Stimulated activated CD8-positive, alpha-beta memory T cell treated with anti-CD3 and anti-CD28 coated beads, Interleukin-2, amount 100 ng/mL, for 1 hour (primary cell): ENCODE measurements at places on chromosomes 6 and 20.

DNA sequence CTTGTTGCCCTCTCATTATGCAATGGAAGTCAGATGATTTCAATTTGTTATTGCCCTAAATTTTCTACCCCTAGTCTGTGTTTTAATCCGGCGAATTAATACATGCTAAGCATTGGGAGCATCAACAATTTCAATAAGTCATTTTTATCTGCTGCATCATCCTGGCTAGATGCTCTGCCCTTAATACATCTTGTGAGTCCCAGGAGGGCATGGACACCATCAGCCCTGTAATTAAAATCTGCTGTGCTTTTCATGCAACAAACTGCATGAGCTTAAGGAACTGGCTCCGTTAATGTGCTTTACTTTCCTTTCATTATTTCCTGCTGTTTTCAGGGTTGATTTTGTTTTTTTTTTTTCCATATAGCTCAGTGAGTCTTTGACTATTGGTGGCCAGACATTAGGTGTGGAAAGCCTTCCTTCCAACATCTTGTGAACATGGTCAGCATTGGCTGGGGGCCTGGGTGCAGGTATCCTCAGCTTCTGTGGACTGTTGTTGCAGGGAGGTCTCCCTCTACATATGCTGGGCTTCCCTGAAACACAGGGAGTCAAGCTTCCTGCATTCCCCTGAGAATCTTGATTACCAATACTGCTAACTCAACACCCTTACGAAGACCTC, 8.5 kb upstream of the PBOV1 start:
- DNase-seq, result no peak

GRCh38 chr6:30077218-30077617, 1.6 kb upstream of the RNF39 start:
- DNase-seq, result no peak

GRCh38 chr20:38889792-38890496, 36.3 kb upstream of the FAM83D start:
- DNase-seq, result no peak

DNA sequence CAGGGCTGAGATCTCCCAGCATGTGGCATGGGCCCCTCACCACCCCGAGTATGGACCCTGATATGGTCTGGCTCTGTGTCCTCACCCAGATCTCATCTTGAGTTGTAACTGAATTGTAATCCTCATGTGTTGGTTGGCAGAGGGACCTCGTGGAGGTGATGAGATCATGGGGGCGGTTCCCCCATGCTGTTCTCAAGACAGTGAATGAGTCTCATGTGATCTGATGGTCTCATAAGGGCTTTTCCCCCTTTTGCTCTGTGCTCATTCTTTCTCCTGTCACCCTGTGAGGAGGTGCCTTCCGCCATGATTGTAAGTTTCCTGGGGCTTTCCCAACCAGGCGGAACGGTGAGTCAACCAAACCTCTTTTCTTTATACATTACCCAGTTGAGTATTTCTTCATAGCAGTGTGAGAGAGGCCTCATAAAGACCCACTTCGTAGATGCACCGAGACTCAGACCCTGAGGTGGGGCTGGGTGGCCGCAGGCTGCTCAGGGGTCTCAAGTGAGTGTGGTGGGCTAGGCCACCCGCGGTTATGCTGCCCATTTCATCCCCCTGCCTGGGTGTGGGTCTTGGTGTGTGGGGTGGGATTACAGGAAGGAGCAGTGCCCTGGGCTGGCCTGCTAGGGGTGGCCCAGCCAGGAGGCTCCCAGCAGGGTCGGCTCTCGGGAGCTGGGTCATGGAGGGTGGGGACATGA, 26.2 kb upstream of the GATA5 start:
- no peak for DNase-seq

GRCh38 chr6:92174398-92175073, 1244.8 kb downstream of the EPHA7 start:
- no peak for DNase-seq

- no peak for DNase-seq
Measured at GRCh38 chr20:37201827-37202162, 22.4 kb upstream of the MROH8 start.

- DNase-seq, result no peak
Measured at GRCh38 chr6:75210885-75211739, 5.3 kb upstream of the COL12A1 start.

DNA sequence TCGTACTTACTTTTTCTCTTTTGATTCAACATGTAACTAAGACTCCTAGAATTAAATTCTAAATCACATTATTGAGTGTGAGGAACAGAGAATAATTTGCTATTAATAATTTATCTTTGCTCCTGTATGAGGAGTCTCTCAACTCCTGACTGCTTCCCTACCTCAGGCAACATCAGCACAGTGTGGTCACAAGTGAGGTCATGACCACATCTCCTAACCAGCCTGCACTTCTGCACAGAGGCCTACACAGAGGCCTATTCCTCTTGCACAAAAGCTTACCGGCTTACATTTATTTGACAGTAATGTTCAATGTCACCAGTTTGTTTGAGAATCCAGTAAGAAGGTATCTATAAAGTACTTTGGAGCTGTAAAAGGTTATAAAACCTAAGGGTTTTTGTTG, 637.4 kb upstream of the MARCKS start:
- no peak for DNase-seq

DNA sequence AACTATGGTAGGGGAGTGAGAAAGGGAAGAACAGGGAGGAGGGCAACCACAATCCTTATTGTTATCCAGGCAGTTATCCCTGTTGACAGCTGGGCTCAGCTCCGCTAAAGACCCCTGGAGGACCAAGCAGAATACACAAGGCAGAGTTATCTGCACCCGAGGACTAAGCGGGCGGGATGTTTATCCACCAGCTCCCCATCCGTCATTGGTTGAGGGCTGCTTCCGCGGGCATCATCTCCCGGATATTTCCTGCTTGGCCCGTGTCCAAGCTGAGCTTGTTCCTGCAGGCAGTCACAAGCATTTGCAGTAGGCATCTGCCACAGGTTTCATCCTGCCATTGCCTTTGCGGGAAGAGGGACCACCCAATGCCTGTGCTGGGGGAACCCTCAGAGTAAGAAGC, 102.1 kb downstream of the DLGAP4 start:
- no peak for DNase-seq

GRCh38 chr20:4656491-4656890, 65.2 kb upstream of the PRND start:
- no peak for DNase-seq

DNA sequence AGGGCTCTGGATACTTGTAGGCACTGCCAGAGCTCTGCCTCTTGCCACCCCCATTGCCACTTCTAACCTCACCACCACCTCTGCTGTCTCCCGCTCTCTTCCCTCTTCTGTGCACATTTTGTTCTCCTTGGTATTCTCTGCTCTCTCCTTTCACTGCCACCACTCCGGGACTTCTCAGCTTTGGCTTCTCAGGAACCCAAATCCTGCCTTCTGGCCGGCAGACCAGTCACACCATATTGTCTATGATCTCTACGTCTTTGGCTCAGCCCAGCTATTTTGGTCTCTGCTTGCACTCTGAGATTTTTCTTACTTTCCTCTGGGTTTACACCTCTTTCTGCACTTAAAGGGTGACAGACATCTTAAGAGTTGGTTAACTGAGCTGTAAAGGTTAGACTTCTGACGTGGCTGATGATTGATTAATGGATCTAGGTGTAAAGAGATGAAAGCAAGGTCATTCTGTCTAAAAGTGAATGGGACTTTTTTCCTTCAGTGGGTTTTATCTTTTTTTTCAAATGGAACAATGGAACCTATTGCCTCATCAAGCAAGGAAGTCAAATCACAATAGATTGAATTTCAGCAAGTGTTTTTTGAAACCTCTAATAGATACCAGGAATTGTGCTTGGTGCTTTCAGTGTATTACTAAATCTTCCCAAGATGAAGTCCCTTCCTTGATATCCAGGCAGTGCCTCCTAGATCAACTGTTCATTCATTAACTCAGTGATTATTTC, 13.8 kb downstream of the MMP24 start:
- no peak for DNase-seq

DNA sequence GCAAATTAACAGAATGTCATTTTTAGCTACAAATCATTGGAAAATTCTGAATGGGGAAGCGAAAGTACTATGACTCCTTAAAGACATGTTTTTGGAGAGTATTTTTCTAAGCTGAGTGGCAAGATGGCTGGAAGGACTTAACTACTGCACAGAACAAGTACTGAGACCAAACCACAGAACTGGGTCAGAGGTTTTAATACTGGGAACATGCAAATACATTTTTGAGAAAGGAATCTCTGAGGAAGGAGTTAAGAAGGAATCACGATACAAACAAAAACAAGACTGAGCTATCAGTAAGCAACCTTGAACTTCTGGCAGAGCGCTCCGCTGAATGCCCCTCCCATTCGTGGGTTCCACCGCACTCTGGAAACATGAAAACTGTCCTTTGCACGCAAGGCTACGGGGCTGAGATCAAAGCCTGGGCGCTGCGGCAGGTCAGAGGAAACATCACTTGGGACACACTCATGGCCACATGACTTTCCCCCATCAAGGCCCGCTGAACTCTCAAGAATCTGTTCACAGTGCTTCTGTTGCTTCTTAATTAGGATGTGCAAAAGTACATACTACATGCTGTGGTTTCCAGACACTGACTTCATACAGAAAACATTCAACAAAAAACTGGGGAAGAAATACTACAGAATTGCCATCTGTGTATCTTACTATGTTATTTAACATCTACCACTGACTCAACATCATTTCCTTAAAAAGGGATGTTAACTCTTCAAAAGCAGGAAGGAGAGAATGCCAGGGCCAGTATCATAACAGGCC, 27.8 kb downstream of the SLC23A2 start:
- DNase-seq, result no peak

GRCh38 chr20:5689463-5689862, 60.7 kb upstream of the SHLD1 start:
- DNase-seq, result no peak

- no peak for DNase-seq
Measured at GRCh38 chr20:20498076-20498861, 130.4 kb downstream of the INSM1 start.

DNA sequence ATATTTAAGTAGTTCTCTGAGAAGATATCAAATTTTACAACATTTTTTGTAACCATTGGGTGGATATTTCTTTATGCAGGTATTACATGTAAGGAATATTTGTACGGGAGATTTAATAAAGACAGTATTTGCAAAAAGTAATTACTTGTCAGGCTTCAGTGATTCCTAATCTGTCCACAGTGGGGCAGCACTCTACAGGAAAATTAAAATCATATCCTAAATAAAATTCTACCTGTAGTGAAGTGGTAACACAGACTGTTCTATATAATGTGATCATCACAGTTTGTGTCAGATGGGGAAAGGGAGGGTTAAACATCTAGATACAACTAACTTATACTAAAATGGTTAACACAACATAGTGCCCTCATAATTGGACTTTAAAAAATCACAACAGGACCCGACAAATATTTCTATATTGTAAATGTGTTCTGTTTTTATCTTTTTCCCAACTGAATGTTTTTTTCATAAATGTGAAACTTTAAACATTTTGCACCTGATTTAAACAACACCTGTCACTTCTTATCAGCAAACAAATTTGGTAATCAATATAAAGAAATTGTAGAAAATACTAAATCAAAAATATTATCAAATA, 145.6 kb upstream of the MANEA start:
- no peak for DNase-seq

DNA sequence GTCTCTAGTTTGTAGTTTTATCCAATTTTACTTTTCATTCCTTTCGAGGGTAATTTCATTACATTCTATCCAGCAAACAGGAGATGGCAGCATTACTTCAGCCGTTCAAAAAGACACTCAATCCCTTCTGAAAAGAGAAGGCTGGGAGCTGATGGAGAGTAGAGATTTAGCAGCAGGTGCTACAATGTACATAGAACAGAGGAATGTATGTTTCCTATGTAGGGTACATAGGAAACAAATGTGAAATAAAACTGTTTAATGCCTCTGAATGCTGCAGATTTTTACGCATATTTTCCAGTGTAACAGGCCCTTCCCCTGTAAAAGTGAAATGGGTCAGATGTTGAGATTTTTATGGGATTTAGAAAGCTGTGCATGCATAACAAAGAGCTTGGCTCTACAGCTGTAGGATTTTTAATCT, 16.0 kb downstream of the RPS12 start:
- no peak for DNase-seq

DNA sequence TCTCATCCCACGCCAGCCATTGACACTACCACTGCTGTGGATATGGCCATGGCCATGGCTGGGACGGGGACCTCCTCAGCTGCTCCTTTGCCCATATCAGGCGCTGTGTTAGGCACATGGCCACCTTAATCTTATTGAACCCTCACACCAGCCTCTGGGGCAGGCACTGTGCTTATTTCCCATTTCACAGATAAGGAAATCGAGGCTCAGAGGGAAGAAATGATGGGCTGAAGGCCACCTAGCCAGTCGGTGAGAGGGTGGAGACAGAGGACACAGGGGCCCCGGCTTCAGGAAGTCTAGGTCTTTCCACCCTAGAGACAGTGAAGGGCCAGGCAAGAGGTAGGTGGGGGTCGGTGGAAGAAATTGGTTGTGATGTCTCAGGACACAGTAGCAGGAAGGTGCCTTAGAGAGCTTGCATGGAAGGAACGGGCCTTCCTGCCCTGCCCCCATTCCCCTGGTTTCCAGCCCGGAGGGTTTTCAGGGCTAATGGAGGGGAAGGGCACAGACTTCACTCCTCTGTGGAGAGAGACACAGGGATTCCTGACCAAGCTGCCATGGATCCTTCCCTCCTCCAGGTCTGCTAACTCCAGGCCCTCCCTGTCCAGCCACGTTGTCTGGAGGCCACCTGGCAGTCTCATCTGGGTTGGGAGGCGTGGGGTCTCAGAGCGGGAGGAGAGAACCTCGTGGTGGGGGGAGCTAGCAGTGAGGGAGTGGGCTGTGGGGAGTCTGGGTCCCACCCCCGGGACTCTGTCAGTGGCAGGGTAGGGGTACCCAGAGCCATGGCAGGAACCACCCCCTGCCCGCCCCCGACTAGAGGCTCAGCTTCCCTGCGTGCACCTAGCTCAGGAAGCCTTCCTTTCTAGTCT, 120.4 kb downstream of the VEGFA start:
- DNase-seq, result no peak

DNA sequence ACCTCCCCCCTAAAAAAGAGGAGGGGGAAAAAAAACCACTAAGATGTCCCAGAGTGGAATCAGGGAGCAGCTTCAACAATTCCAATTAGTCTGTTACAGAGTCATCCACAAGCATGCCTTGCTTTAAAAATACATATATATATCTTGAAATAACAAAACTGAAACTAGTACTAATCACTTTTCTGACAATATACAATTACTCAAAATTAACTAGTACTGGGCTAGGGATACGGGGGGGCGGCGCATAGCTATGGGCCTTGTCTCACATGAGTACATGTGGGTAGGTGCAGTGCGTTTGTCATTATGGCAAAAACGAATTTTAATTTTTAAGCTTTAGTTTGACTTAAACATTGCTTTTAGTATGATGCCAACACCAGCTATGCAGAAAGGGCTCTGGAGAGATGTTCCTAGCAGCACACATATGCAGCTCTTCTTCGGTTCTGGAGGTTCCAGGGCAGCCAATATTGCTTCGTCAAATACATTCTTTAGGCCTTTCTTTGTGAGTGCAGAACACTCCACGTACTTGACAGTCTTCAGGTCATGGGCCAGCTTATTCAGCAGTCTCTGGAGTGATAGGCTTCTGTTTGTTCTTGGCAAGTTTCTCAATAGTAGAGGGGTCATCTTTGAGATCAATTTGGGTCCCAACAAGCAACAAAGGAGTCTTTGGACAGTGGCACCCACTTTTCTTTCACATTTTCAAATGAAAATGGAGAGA, 38.8 kb downstream of the ITCH start:
- DNase-seq, result no peak

- no peak for DNase-seq
Measured at GRCh38 chr6:75478929-75479328, 14.7 kb downstream of the FILIP1 start.
